ENCODE measurements at places on chromosomes 2 and 18.
A peak's percentile ranks its signal among the peaks of the same experiment; 100 is the strongest.

DNA sequence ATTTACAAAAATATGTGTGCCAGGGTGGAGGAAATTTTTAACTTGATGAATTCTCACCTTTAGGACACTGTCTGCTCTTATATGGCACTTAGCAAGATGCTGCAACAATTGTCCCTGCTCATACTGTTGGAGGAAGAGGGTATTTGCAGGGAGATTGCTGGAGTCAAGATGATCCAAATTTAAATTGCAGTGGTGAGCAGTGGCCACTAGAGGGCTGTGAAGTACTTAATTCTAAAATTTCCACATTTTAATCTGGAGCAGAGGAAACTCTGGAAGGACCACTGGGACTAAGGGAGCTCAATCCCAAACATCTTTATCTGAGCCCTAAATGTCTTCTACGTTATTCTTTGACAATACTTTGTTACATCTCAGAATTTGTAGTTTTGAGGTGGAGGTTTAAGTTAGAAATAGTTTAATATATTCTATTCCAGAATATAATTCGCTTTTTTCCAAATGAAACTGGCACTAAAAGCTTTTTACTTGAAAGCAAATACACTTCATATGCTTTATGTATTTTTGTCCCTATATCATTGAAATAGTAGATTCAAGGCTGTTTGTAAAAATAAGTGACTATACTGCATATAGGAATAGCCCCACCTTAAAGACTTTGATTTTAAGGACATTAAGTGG lies 33.0 kb upstream of the PTH2R start:
- no peak for DNase-seq

GRCh38 chr2:207412787-207413310 lies 116.9 kb upstream of the CREB1 start:
- no peak for DNase-seq

GRCh38 chr2:196286821-196287220 lies 115.4 kb upstream of the STK17B start:
- DNase-seq: no peak

DNA sequence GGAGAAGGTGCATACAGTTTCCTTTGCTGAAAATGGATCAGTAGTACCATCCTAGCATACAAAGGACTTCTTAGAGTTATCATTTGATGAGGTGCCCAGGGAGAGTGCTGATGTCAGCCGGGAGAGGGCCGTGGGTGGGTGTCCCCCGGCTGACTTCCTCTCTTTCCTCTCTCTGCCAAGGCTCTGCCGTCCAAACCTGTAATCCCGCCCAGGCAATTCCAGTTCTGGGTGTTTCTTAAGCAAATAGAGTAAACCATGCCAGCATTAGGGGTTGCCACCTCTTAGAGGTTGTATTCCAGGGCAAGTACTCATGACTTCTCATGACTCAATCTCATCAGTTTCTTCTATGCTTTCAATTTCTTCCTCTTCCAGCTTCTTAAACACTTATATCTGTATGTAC lies 117.2 kb downstream of the GATA6 start:
- no peak for DNase-seq

DNA sequence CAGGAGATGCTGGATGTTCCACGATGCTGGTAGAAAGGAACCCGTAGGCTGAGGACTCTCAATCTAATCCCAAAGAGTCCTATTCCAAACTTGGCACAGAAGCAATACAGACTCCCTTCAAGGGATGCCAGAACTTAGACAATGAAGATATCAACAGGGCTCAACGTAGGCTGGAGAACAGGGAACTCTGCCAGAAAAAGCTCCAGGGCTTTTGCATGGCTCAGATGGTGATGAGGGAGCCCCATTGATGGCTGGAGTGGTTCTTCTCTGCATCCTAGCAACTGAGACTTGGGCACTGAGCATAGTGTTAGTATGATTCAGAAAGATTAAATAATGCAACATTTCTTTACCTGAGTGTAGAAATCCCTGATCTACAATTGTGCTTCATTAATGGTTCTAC lies 117.2 kb upstream of the NCK2 start:
- DNase-seq: no peak

DNA sequence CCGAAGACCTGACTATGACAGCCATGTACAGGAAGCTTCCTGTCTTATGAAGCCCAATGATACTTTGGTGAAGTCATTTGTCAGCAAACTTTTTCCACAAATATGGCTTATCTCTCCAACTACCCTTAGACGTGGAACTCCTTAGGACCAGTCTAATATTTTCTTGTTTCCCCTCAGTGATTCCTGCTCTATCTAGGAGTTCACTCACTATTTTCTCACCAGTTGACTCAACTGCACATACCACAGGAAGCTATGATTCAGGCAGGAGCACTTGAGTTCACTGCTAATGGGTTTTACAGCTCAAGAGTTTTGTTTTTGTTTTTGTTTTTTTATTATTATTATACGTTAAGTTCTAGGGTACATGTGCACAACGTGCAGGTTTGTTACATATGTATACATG lies 109.3 kb downstream of the ANTXR1 start:
- no peak for DNase-seq

DNA sequence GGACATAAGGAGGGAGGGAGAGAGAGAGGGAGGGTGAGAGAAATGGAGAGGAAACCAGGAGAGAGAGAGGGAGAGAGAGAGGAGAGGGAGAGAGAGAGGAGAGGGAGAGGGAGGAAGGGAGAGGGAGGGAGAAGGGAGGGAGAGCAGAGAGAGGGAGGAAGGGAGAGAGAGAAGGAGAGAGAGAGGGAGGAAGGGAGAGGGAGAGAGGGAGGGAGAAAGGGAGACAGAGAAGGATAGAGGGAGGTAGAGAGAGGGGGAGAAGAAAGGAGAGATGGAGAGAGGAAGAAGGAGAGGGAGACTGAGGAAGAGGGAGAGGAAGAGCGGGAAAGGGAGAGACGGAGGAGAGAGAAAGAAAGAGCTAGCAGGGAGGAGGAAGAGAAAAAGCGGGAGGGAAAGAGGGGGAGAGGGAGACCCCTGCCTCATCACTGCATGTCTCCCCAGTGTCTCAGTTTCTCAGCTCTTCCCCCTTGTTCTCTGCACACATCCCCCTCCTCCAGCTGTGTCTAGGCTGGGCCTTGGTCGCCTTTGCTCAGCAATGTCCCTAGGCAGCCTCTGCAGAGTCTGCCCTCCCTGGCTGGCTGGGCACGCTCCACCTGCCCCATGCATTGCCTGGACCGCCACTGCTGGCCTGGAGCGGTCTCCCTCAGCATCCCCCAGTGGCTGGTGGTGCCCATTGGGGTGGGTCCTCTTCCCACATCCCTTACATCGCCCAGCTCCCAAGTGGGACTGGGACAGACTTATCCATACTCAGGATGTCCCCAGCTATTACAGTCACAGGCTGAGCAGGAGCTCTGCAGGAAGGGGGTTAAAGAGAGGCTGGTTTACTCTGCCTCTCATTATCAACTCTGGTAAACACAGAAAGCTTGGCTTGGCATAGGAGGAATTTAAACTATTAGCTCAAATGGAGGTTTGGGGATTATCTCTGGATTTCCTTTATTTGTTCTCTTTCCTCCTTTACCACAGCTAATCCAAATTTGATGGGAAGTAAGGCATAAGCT lies 85.7 kb upstream of the APCDD1 start:
- DNase-seq: no peak

DNA sequence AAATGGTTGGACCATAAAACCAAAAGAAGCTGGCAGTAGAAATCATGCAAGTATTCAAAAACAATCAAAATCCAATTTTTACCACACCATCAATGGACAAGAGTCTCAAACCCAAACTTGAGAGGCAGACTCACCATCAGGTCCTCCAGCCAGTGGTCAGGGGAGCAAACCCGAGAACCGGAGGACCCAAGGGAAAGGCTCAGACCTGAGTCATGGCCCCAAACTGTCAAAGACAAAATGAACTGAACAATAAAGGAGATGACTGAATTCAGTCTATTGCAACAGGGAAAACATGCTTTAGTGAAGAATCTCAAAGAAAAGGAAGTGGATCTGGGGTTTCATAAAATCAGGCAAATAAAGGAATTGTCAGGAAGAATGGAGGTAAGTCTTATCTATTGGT lies 150.7 kb upstream of the MGAT5 start:
- no peak for DNase-seq

DNA sequence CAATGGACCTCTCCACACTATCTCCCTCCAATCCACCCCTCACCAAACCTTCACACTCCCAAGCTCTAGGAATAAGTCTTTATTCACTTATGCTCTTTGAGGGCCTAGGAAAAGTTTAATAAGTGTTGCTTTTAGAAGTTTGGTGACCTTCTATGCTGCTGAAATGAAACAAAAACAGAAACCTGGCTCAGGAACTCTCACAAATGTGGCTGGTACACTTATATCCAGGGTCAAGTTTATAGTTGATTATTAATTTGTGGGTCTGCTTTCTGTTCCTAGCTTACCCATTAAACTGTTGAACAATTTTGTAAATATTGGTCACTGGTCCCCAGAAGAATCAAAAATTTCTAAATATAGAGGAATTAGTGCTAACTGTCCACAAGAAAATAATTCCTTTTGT lies 14.2 kb upstream of the ANKRD44 start:
- no peak for DNase-seq

DNA sequence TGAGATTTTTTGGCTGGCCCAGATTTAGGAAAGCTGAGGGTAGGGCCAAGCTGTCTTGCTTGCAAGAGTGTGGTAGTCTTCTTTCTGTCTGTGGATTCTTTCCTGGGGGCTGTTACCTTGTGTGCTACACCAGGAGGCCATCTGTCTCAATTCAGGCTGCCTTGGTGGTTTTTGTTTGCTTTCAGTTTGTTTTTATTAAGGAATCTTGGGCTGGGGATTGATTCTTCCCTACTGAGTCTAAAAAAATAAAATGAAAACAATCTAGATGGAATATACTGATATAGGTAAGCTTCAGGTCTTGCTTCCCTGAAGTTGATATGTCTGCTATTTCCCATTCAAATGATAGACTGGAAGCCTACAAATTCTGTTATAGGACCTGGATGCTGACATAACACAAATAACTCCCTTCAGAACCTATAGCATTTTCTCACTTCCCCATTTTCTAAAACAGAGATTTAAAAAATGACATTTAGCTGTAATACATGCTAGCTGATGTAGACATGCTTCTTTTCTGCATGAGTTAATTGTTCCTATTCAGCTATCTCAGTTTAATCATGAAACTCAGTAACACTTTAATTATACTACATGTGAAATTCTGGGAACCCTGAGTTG lies 5.3 kb downstream of the LHCGR start:
- no peak for DNase-seq

- peak; percentile 26 for DNase-seq
Observed at GRCh38 chr2:110101901-110102803, 13.5 kb downstream of the MALL start.

DNA sequence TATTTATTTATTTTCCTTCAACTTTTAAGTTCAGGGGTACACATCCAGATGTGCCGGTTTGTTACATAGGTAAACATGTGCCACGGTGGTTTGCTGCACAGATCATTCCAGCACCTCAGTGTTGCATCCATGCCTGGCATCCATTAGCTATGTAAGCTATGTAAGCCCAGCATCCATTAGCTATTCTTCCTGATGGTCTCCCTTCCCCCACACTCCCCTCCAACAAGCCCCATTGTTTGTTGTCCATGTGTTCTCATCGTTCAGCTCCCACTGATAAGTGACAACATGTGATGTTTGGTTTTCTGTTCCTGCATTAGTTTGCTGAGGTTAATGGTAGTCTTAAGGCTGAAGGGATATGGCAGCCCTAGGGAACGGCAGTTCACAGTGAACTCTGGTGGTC lies 203.4 kb downstream of the CTNNA2 start:
- no peak for DNase-seq

DNA sequence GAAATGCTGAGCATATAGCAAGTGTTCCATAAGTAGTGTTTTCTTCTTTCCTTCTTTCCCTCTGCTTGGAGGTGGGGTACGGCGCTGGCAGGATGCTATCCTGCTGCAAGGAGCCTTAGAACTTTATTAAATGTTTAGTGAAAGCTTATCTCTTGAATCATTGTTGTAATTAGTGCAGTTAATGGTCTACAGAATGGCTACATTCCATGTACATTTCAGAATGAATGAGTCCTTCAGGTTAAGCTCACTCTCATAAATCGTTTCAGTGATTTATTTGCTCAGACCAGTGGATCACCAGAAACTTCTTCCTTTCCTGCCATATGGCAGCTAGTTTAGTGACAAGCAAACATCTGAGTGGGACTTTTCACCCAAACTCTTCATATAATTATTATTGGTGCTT lies 3.3 kb upstream of the YWHAQ start:
- no peak for DNase-seq

GRCh38 chr2:230230496-230231200 lies 5.1 kb downstream of the SP140 start:
- DNase-seq: no peak

DNA sequence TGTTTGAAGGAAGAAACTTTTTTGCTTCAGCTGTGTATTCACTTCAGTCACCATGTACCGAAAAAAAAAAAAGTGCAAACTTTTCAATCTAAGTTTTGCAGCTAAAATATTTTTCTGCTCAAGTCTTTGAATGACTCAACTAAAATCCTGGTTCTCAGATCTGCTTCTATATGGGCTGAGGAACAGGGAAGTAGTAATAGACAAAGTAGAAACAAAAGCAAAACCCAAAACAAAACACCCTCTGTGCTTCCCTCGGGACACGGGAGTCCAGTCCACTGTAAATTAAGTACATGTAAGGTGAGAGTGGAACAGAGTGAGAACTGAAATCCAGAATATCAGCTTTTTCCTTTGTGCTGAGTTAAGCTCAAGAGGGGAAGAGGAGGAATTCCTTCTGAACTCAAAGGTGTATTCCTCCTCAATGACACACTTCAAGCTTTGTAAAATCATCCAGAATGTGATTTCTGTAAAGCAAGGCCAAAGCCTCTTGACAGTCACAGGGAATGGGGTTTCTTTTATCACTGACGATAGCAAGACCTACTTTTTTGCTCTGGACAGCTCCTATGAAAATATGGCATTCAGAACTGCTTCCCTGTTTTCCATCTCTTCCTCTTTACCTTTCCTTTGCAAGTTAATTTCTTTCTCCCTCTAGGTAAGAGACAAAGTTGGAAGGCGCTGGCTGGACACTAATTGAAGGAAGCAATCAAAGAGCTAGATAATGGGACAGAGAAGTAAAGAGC lies 433.5 kb upstream of the MMADHC start:
- no peak for DNase-seq

- DNase-seq: no peak
Observed at GRCh38 chr2:197813093-197813787, 8.8 kb downstream of the PLCL1 start.

DNA sequence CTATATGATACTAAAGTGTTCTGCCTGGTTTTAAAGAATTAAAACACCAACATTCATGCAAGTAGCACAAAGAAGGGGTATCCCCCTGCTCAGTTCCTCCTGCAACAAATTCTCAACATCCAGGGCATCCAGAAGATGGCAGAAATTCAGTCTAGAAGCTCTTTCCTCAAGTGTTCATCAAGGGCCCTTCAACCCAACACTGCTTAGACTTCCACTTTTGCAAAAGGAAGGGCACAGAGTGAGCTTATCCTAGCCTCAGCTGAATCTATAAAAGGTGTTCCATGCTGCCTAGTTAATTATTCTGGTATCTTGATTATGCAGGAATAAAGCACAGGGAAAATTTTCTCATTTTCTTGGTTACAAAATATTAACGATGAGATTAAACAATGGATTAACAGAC lies 275.8 kb upstream of the CRIM1 start:
- no peak for DNase-seq
